Thoracic aorta (tissue), 2 donors: ENCODE measurements at places on chromosomes 13 and 19.

DNA sequence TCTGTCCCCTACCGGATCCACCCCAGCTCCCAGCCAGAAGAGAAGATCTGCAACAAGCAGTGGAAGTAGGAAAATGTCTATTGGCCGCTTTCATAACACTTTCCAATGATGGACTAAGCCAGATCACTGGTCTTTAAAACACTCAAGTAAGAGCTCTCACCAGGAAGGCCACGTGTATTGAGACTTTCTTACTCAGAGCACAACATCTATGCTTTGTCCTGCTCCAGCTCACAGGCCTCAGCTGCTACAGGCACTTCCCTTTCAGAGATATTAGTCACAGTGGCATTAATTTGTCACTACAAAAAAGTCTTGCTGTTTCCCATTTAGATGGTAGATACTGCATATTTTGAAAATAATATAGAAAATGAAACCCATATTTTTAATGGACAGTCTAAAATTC, 164.2 kb downstream of the ABCC4 start:
- DNase-seq: no peak

- DNase-seq: no peak
Measured at GRCh38 chr13:25657157-25657556, 285.4 kb downstream of the ATP8A2 start.

DNA sequence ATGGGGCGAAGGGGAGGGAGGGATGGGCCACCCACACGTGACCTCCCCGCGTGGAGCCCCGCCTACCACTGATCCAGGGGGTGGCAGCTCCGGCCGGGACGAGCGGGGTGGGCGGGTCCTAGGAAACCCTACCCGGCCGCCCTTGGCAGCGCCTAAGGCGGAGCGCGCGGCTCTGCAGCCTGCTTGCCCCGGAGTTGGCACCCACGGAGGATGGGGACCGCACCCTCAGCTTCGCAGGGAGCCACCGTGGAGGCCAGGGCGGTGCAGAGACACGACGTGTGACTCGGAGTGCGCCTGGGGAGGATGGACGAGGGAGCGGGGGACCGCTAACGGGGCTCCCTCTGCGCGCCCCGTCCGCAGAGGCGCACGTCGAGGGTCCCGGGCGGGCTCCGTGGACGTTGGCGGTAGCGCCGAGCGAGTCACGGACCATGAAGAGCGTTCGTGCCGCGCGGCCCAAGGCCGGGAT, at the start of gene RGS9BP:
RGS9BP (plus strand) TSS at position 129 of the 466 bp plus-strand sequence. CDS start 416 bp downstream, outside the sequence.
- peak; percentile 36 for DNase-seq

DNA sequence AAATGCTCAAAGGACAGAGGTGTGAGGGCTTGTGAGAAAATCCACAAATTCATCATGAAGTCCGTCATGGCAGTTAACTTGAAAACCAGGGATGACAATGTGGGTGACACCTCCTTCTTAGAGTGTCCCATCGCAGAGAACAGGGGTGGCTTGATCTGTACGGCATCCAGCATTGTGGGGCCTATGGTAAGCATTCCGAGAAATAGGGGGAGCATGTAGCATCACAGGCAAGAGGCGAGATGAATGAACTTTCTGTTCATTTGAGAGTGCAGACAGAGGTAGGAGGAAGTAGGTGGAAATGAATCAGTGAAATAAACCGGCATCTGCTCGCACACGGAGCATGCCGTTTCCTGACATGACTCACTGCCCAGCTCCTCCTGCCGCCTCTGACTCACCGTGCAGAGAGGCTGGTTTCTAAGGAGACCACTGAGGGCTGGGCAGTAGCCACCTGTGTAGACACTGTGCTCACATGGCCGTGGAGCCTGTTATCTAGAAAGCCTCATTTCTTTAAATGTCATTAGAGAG, 339.0 kb downstream of the RFC3 start:
- DNase-seq: peak; percentile 66

GRCh38 chr19:50475736-50476223, 527 bp upstream of the EMC10 start:
- DNase-seq: no peak

GRCh38 chr13:39528661-39528980, 74.4 kb downstream of the LHFPL6 start:
- no peak for DNase-seq

DNA sequence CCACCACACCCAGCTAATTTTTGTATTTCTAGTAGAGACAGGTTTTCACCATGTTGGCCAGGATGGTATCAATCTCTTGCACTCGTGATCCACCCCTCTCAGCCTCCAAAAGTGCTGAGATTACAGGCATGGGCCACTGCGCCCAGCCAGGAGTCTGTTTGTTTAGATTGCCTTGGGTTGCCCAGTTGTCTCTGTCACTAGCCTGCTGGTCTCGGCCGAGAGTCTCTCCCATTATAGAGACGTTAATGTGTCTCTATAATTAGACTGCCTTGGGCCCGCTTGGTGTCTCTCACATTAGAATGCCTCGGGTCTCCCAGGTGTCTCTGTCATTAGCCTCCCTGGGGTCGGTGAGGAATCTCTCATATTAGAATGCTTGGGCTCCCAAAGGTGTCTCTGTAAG, 1533.6 kb downstream of the UQCRFS1 start:
- no peak for DNase-seq

GRCh38 chr13:40682449-40683240, 16.2 kb upstream of the FOXO1 start:
- no peak for DNase-seq

GRCh38 chr13:99376132-99376531, 68.9 kb upstream of the GPR183 start:
- DNase-seq: no peak

DNA sequence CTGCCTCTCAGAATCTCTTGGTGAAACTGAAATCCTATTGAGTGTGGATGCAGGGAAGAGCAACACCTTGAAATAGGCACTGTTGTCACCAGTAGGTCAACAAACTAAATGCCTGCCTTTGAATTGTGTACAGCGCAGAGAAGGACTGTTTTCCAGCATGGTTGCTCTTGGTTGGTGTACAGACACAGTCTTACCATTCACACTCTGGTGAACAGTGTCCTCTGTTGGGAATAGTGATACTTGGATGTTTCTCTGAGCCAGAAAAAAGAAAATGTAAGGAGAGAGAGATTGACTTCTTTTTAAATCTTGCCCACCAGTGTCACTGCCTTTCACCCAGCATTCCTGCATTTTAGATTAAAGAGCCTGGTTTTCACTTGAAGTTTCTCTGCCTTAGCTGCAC, 179.7 kb downstream of the STK24 start:
- DNase-seq: no peak

GRCh38 chr13:90800082-90800746, 547.3 kb upstream of the MIR17HG start:
- no peak for DNase-seq

GRCh38 chr13:100532090-100532766, 56.4 kb downstream of the GGACT start:
- DNase-seq: no peak

DNA sequence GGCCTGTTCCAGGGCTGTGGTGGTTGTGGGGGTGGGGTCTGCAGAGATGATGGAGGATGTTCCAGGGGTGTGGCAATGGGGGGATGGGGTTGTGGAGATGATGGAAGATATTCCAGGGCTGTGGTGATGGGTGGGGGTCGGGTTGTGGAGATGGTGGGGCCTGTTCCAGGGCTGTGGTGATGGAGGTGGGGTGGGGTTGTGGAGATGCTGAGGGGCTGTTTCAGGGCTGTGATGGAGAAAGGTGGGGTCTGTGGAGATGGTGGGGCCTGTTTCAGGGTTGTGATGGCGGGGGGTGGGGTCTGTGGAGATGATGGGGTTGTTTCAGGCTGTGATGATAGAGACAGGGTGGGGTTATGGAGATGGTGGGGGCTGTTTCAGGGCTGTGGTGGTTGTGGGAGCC, 62.0 kb downstream of the TEX29 start:
- DNase-seq: no peak

DNA sequence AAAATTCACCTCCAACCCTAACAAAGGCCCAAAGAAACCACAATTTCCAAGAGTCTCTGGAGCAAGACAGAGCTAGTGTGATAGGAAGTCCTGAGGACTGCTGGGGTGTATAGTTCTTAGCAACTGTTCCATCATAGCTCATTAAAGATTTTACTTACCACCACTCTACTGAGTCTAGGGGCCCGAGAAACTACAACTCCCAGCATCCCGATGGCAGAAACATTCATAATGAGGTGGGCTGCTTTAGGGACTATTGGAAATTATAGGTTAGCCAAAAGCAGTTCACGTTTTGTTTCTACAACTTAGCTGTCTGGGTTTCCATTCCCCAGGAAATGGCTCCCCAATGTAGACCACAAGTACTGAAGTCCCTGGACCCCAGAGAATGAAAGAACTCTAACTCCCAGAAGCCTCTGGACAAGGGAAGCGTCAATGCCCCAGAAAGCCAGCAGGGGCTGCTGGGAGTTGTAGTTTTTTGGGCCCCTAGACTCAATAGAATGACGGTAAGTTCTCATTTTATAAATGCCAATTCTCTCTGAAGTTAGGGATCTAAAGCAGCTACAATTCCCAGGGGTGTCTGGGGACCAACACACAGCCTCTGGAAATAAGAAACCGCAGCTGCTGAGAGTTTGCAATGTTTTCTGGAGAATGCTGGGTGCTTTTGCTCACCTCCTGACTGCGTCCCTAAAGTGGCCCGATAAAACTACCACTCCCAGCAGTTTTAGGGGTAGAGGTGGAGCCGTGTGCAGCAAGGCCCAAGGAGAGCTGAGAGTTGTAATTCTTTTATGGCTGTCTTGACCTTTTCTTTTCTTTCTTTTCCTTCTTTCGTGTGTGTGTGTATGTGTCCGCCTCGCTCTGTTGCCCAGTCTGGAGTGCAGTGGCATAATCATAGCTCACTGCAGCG, 11.1 kb downstream of the FTL start:
- DNase-seq: no peak
